ENCODE measurements at places on chromosomes 11 and 22. TPM values are rescaled to one million over a fixed set of nuclear protein-coding genes. Genes with fewer than 3 reads are reported as not detected.

DNA sequence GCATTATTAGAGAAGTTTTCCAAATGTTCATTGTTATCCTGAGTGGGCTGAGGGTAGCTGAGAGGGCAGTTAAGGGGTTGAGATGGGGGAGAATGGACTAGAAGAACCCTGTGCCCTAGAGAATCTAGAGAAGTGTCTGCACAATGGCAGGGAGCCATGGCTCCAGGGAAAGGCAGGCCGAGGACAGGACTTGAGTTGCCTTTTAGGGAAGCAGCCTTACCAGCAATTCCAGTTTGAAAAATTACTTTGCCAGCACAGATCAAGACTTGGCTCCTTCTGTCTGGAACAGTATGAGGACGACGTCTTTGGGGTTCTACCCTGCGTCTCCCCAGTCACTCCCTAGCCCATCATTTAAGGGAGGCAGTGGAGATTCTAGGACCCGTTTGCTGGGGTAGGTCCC, 25.7 kb upstream of the MICAL3 start:
- no peak for DNase-seq

DNA sequence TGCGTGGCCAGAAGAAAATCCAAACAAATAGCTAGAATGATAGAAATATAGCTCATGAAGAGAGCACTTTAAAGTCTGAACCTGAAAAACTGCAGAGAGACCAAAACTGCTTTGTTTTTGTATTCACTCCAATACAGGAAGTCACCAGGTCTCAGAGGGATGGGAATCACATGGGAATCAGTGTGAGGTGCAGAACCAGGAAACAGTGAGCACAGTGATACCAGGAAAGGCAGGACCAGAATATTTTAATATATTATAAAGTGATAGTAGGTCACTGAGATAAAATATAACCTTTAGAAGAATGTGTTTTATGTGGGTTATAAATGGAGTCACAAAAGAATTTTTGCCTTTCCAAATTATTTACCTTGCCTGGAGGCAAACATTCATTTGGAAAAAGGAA, 277.3 kb downstream of the CASP12 start:
- DNase-seq: no peak

CD248 gene
- not detected for total RNA-seq

MMP13 gene
- total RNA-seq: 0.13 TPM

DNA sequence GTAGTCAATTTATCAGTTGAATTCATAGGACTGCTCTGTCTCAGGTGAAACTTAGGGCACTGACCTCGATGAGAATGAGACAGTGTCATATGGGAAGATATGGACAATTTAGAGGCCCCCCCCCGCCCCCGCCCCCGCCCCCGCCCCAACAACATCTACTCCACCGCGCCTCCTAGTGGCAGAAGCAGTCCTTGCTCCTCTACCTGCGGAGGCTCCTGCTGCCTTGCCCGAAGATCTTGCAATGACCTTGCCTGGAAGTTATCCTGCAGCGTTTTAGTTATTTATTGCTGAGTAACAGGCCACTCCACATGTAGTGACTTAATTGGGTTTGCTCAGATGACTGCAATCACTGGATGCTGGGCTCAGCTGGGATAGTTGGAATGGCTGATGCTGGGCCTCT, 15.2 kb downstream of the SERPINH1 start:
- DNase-seq: peak; percentile 55

DGAT2 gene
- 18.3 TPM for total RNA-seq

DNA sequence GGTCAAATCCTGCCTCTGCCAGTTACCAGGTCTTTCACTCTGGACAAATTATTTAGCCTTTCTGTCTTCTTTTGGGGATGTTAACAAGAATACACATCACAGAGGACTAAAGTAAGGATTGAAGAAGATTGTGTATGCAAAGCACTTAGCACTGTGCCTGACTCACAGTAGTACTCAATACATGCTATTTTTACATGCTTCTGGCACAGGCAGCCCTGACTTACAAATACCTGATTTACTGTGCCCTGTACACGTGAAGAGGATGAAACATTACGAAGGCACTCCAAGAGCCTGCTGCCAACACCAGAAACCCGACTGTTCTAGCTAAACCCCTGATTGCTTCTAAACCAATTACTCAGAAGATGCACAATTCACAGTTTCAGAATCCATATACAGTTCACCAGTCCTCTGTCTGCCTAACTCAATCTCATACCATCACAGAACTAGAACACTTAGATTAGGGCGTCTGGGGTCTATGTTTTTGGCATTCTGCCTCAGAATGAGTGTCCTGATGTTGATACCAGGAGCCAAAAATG, 300.9 kb upstream of the DDI1 start:
- DNase-seq: no peak

GRCh38 chr22:27262361-27262760, 539.2 kb downstream of the MN1 start:
- no peak for DNase-seq

DNA sequence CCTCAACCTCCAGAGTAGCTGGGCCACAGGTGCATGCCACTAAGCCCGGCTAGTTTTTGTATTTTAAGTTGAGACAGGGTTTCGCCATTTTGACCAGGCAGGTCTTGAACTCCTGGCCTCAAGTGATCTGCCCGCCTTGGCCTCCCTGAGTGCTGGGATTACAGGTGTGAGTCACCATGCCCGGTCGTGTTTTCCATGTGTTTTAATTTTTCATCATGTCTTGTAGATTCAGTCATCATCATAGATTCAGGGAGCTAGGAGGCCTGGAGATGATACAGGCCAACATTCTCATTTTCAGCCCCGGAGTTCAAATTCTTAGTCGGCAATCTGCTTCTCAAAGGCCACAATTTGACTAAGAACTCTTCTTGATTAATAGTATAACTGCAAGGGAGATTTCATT, 73.5 kb upstream of the GRAMD1B start:
- no peak for DNase-seq

DNA sequence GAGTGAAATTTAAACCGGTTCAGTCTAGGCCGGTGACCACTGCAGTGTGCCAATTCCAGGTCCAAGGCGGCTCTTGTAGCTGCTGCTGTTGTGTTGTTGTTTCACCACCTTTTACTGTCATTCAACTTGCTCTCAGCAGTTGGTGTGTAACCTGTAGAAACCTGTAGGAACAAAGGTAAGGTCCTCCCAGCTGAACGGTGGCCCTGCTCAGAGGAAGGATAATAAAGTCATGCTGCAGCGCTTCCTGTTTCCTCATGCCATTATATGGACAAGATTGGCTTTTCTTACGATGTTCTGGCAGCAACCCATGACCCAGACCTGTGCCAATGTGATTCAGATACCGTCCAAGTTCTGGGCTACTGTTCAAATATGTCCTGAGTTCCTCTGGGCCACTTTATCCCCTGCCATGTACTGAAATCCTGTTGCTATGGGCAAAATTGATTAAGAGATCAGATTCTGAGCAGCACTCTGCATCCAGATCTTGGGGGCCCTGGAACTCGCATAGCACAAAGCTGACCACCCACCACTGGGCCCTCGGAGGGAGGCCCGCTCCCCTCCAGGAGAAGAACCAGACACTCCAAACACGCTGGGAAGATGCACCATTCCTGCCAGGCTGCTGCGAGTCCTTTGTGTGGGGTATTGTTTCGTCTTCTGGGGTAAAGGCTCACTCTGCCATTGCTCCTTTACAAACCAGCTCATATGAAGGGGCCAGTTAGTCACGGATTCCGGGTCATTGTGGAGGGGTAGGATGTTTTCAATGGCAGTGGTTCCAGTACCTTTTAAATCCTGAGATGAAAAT, 13.2 kb downstream of the FAM181B start:
- no peak for DNase-seq

- no peak for DNase-seq
Observed at GRCh38 chr11:46658259-46658658, 40.9 kb downstream of the ATG13 start.

DNA sequence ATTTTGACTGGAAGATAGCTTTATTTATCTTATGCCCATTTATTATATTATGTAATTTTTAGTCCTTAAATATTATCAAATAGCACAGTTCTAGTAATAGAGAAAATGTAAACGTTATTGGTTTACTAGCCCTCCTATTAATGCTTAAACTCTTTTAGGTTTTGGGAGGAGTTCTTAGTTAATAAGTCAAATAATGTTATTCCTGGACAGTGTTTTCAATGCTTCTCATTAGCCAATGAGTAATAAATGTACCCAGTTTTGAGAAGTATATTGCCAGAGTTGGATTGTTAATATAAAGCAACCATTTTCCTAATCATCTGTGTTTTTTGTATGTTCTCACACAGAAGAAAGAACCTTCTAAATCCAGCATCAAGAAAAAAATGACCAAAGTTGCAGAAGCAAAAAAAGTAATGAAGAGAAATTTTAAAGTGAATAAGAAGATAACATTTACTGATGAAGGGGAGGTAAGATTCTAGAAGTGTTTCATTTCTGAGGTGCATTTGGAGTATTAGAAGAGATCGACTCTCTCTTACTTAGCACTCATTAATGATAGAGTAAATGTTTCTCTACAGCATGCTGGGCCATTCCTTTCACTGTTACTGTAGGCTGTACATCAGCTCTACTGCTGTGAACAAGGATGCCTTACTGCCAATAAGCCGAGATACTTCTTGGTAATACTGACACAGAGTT, 173.4 kb downstream of the DDX10 start:
- no peak for DNase-seq

DNA sequence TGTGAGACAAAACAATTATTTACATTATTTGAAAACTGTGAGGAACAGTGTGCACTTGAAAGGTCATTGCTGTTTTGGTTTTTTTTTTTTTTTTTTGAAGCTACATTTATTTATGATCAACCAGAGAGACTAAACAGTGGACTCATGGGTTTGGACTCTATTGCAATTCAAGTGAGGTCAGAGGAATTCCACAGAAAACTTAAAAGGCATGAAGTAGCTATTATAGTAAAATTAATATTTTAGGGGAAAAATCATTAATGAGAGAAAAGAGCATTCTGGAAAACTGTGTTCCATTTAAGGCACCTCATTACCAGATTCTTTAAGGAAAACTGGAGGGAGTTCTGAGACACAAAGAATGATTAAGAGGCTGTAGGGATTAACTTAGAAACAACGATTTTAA, 102.8 kb downstream of the WNT11 start:
- DNase-seq: no peak

DNA sequence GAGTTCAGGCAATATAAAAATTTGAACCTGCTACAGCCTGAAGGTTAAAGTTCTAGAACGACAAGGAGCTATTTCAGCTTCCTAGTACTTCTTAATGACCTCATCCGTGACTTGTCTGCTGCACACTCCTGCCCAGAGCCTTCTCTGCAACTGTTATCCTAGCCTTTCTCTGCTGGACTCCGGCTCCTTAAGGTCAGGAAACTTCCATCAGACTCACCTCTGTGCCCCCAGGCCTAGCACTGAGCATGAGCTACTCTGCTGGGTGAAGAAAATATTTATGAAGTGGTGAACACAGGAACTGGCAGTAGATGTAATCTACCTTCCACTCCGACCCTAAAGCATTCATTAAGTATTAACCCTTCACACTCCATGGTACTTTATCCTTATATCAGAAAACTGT, 18.4 kb downstream of the CSNK2A3 start:
- no peak for DNase-seq

- DNase-seq: no peak
Observed at GRCh38 chr11:3613998-3614741, 27.6 kb downstream of the ART5 start.

GRCh38 chr22:45688600-45689080, 17.0 kb downstream of the ATXN10 start:
- peak; percentile 25 for DNase-seq

DNA sequence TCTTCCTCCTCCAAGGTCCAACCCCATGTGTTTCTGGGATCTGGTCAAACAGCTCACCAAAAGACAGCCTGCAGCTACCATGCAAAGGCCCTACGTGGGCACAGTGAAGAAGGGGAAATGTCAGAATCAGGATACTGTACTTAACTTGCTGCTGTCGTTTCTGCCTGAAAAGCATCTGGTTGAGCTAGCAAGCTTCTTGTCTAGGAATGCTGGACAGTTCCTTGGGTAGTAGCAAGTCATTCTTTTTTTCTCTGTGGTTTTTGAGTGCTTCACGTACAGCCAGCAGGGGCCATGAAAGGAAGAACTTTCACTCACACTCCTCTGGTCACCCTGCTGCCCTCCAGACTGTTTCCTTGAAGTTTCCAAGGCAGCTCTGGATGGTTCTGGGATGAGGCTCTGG, 24.7 kb downstream of the RCOR2 start:
- no peak for DNase-seq

- DNase-seq: no peak
Observed at GRCh38 chr22:43925433-43926348, 2.1 kb downstream of the PNPLA3 start.

P2RX6 gene
- total RNA-seq: 1.0 TPM

Data from HT-29 (cell line).